Spleen (tissue), 13 donors: ENCODE measurements at places on chromosomes 6 and 20.
A peak's percentile ranks its signal among the peaks of the same experiment; 100 is the strongest.

- H3K36me3 ChIP-seq, result no peaks in the 10 kb centered on the region
- peak overlapping the region; percentile 68 for H3K27ac ChIP-seq
Measured at GRCh38 chr6:133895573-133896343, 6.8 kb downstream of the TCF21 start.

- no peaks in the 10 kb centered on the region for H3K36me3 ChIP-seq
- DNase-seq, result peak; percentile 90
- H3K4me3 ChIP-seq, result peak overlapping the region; percentile 20
- peaks cover 18% of the 10 kb centered on the region for H3K4me1 ChIP-seq
Measured at GRCh38 chr20:41329435-41330342, 10.9 kb upstream of the LPIN3 start.

- H3K27ac ChIP-seq, result no peak overlapping the region
- H3K27me3 ChIP-seq, result no peaks in the 10 kb centered on the region
- peak; percentile 79 for DNase-seq
- no peaks in the 10 kb centered on the region for H3K36me3 ChIP-seq
Measured at GRCh38 chr6:31158863-31159855, 770 bp downstream of the TCF19 start.

DNA sequence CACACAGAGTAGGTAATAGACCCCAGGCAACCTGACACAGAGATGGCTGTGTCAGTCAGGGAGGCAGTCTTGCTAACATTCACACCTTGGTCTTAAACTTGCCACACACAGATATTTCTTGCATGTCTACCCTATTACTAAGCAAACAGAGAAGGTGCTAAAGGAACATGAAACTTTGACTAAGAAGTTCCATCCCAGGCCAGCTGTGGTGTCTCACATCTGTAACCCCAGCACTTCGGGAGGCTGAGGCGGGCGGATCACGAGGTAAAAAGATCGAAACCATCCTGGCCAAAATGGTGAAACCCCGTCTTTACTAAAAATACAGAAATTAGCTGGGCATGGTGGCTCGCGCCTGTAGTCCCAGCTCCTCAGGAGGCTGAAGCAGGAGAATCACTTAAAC is 222.4 kb upstream of the JARID2 start:
- H3K4me3 ChIP-seq, result no peak overlapping the region
- H3K4me1 ChIP-seq, result no peaks in the 10 kb centered on the region
- no peaks in the 10 kb centered on the region for H3K36me3 ChIP-seq
- DNase-seq, result no peak
